Right lung (tissue), 10 donors: ENCODE measurements at places on chromosomes 13 and 19. TPM values are rescaled to one million over a fixed set of nuclear protein-coding genes. Genes with fewer than 3 reads are reported as not detected.

ACP7 gene
- polyA plus RNA-seq, result 0.14 TPM

SYDE1 gene
- polyA plus RNA-seq, result 33.0 TPM

ZNF534 gene
- polyA plus RNA-seq, result 0.38 TPM

PSENEN gene
- polyA plus RNA-seq, result 52.3 TPM

- DNase-seq, result no peak
These were observed 386.3 kb downstream of the KCTD12 start for GRCh38 chr13:76499891-76500290.

DNA sequence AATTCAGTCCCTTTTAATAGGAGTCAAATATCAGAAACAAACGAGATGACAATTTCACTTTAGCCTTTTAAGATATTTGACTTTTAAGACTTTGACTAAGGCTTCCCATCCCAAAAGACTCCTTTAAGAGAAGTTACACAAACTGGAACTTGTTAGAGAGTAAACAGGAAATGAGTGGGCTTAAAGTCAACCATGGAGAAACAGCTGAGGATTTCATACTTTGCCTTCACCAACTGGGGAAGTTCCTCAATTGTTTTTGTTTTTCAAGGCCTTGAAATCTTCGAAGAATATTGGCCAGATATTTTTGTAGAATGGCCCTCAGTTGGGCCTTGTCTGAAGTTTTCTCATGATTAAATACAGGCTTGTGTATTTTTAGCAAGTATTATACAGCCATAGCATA lies 227.3 kb downstream of the POU4F1 start:
- no peak for DNase-seq

DNA sequence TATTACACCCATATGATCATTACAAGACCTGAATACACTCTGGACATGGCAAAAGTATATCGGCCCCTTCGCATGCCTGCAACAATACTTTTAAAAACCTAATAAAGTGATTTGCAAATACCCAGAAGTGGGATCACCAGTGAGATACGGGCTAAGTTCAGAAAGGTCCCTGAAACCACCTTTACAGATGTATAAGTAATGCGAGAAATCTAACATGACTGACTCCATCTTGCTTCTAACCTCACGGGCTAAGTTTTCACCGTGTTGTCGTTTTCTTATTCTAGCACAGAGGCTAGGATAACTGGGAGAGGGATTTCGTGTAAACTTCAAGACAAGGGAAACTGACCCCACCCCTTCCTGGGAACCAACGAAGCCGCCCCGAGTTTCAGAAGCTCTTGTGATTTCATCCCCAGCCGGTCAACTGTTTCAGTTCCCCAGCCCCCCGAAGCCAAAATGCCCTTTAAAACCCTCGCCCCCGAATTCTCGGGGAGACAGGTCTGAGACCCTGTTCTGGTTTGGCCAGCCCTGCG lies 703 bp downstream of the NEK3 start:
- peak; percentile 26 for DNase-seq

DNA sequence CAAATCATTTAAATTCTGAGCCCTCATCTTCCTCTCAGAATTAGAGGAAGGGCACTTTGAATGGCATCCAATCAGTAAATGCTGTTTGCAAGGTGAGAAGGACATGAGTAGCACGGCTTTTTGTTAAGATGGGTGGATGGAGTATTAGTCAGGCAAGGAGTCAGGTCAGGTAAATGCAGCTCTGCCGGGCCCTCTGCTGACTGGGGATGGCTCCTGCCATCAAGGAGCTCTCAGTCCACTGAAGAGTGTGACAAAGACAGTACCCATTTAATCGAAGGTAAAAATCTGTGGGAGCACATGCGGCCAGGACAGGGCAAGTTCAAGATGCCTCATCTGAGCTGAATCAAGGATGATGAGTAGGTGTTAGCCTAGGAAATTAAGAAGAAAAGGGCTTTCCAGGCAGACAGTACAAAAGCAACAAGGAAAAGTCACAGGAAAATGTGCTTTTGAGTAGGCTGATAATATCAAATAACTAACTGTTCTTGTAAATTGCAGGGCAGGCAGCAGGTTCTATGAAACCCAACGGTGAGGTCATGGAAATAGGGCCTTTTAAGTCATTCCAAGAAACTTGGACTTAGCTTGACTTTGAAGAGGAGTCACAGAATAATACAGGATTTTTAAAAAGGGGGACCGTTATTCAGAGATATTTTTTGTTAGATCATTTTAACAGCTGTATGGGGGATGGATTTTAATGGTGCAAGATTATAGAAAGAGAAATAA lies 670.5 kb upstream of the ARGLU1 start:
- DNase-seq, result no peak

DNA sequence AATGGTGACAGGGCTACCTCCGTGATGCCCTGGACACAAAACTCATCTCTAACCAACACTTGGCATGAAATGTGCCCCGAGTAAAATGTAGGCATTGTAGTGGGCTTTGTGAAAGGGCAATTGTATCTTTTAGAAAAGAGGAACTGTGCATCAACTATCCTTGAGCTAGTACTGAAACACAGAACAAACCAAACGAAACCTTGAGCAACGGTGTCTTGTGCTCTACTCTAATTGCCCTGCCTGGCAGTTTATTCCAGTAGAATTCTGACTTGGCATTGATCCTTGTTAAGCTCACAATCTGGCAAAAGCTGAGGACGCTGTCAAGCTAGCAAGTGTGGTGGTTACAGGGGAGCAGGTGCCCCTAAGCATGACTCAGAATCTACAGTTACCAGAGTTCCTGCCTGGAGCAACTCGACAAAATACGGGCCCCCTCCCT lies 707.1 kb upstream of the SPRY2 start:
- no peak for DNase-seq

DNA sequence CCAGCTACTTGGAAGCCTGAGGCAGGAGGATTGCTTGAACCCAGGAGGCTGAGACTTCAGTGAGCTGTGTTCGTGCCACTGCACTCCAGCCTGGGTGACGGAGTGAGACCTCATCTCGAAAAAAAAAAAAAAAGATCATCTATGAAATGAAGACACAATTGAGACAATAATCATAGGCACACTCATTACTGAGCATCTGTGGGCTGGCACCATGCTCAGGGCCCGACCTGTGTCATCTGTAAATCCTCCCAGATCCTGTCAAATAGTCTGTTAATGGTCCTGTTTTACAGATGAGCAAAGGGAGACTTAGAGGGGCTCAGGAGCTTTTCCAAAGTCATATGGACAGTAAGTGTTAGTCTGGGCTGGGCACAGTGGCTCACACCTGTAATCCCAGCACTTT lies 4.1 kb upstream of the NANOS2 start:
- no peak for DNase-seq

GRCh38 chr13:98393873-98394272 lies 183.0 kb downstream of the STK24 start:
- DNase-seq, result no peak

GRCh38 chr13:48165063-48165462 lies 67.9 kb upstream of the ITM2B start:
- DNase-seq, result no peak

DNA sequence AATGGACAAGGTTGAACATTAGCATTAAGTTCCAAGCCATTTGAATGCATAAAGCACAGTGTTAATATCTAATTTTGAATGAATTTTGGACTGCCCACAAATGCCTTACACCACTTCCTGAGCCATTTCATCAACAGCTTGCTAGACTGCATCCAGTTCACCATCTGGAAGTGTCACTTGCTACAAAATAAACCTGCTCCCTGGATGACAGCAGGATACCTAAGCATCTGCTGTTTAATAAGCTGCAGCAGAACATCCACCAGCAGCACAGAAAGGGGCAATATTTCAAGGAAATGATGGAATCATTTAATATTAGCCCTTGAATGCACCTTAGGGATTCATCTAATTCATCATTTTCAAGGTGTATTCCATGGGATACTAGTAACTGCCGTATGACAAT lies 76.6 kb upstream of the PCDH9 start:
- no peak for DNase-seq

- DNase-seq, result no peak
These were observed 2.3 kb upstream of the LTBP4 start for GRCh38 chr19:40598918-40599307.

DNA sequence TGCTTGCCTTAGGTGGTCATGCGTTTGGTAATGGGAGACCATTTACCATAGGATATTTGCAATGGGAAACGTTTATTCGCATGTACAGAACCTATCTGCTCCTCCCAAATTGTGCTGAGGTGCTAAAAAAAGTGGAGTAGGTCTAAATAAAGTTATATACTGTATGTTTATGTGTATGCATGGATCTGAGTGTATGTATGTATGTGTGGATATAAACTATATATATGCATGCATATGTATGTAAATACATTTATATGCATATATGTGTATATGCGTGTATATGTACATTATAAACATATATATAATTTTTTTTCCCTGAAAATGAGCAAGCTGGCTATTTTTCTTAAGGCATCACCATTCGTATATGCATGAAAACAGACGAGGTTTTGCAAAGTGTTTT lies 95.9 kb downstream of the HS6ST3 start:
- DNase-seq, result no peak
